ENCODE measurements at places on chromosomes 11 and 22.

DNA sequence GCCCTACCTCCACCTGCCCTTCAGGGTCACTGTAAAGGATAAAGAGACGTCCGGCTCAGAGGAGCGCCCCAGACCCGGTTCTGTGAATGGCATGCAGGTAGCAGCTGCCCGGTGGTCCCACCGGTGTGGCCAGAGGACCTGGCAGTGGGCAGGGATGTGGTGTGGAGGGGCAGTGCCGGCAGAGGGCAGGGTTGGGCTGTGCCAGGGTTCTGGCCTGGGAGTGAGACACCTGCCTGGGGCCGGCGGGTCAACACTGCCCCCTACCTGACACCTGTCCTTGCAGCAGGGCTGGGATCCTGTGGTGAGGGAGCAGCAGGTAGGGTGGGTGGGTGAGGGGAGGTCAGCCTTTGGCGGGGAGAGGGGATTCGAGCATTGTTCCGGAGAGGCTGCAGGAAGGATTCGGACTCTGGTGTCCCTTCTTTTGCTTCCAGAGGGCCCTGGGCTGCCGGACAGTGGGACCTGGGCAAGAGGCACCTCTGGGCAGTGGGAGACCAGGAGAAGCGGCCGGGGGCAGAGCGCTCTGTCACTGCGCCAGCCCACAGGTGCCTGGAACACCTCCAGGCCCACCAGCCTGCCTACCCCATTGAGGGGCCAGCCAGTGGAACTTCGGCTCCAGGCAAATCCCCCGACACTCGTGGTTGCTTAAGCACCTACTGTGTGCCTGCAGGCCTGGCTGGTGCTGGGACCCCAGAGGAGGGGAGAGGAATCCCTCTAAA lies 1.6 kb upstream of the PHLDA2 start:
- DNase-seq = peak; percentile 41

GRCh38 chr22:46902998-46903916 lies 140.8 kb downstream of the TBC1D22A start:
- DNase-seq = no peak

GRCh38 chr11:71184421-71185210 lies 67.8 kb downstream of the SHANK2 start:
- no peak for DNase-seq

GRCh38 chr11:38924644-38925043 lies 2326.6 kb upstream of the RAG2 start:
- no peak for DNase-seq

All from stimulated activated CD4-positive, alpha-beta T cell treated with anti-CD3 and anti-CD28 coated beads, Interleukin-12 subunit alpha, Interleukin-12 subunit beta, amount 100 ng/mL, for 4 hours (primary cell).